ENCODE measurements at places on chromosomes 6 and 20.

- DNase-seq, result no peak
Observed at GRCh38 chr20:63032026-63032800, 25.4 kb upstream of the BHLHE23 start.

- no peak for DNase-seq
Observed at GRCh38 chr6:54255886-54256285, 52.4 kb upstream of the TINAG start.

GRCh38 chr6:354631-355280 is 36.8 kb upstream of the IRF4 start:
- DNase-seq, result no peak

GRCh38 chr6:157236040-157236725 is 87.1 kb downstream of the TMEM242 start:
- DNase-seq, result no peak

DNA sequence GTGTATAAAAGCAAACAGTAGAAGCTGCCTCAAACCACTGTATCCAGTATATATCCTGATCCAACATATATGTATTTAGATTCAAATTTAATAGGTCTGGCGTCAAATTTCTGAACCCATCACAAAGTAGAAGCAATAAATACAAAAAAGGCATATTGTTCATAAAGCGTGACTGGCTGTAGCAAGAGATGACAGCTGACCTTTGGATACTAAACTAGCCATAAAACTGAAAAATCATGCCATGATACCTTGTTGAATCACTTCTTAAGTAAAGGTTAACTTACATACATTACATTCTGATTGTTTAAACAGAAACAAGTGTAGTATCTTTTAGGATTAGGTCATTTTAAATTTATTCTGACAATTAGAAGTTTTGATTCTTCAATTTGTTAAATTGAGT is 372.0 kb upstream of the FLRT3 start:
- DNase-seq, result peak; percentile 49

GRCh38 chr20:825710-826421 is 7.6 kb upstream of the FAM110A start:
- DNase-seq, result no peak

GRCh38 chr6:111692327-111693164 is 86.9 kb upstream of the TRAF3IP2 start:
- DNase-seq, result no peak

- no peak for DNase-seq
Observed at GRCh38 chr20:41304424-41305079, 13.0 kb downstream of the ZHX3 start.

GRCh38 chr20:22180244-22180643 is 404.1 kb downstream of the FOXA2 start:
- DNase-seq, result peak; percentile 9

DNA sequence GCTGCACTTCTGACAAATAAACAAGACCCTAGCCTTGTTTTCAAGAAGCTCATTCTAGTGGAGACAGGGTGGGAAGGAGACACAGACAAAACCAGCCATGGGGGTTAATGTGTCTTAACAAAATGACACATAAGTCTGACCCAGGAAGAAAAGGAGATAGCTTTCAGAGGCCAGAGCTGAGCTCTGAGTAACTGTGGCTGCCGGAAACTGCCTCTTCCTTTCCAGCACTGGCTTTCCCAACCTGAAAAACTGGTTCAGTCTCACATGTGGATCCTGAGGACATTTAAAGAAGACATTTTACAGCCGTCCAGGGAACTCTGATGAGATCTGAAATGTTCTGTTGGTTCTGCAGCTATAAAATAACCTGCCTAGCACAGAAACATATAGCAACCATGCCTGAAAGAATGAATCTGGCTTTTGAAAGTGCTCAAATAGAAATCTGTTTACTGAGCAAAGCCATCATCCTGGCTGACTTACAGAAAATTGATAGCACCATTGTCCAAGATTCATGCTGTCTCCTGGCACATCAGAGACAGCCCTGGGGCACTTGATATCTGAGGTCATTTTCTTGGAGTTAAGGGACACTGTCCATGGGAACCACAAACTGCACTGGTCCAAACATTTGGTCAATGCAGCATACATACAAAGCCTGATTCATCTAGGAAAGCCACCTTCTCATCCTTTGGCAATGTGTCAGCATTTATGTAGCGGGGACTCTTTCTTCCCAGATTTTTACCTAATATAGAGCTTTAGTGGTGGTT is 83.2 kb upstream of the PAX1 start:
- DNase-seq, result no peak

- DNase-seq, result no peak
Observed at GRCh38 chr20:58192065-58192464, 36.4 kb downstream of the ANKRD60 start.

DNA sequence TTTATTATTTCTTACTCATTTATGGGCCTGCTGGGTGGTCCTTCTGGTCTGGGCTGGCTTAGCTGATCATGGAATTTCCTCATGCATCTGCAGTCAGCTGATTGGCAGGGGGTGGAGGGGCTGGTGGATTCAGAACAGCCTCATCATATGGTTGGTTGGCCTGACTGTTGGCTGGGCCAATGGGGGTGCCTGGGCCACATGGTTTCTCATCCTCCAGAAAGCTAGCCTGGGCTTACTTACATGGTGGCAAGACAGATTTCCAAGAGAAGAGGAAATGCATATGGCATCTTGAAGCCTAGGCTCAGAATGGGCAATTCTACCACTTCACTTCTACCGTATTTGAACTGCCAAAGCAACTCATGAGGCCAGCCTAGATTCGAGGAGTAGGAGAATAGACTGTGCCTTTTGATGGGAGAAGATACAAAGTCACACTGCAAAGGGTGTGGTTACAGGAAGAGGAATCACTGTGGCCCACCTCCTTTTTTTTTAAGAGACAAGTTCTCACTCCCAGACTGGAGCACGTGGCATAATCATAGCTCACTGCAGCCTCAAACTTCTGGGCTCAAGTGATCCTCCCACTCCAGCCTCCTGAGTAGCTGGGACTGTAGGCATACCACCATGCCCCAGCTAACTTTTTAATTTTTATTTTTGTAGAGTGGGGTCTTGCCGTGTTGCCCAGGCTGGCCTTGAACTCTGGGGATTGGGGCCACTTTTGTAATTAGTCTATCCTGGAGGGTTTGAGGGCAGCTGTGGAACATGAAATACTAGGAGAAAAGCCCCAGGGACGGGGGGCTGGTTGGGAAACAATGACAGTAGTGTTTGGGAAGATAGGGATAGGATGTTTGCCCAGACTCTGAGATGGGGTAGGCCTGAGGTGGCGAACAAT is 47.6 kb upstream of the RNF24 start:
- no peak for DNase-seq

GRCh38 chr20:23425129-23425528 is 3.8 kb upstream of the NAPB start:
- DNase-seq, result no peak

GRCh38 chr6:73073238-73073637 is 152.1 kb downstream of the KHDC1L start:
- DNase-seq, result no peak

DNA sequence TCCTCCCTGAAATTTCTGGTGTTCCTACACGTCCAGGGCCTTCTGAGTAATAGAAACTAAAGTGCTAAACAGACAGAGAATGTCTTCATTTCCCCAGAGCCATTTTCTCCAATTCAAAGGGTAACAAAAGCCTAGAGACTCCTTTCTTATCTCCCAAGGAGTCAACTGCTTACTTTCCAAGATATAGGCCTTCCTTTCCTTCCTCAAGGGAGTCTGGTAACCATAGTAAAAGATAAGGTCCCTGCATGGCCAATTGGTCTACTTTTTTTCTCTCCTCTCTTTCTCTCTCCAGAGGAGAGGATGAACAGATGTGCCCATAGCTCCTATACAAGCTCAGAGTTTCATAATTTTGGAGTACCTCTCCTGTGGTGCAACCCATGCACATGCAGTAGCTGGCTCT is 185.7 kb downstream of the ASCC3 start:
- no peak for DNase-seq

- DNase-seq, result peak; percentile 99
Observed at GRCh38 chr20:10171864-10172751, 46.5 kb upstream of the SNAP25 start.

DNA sequence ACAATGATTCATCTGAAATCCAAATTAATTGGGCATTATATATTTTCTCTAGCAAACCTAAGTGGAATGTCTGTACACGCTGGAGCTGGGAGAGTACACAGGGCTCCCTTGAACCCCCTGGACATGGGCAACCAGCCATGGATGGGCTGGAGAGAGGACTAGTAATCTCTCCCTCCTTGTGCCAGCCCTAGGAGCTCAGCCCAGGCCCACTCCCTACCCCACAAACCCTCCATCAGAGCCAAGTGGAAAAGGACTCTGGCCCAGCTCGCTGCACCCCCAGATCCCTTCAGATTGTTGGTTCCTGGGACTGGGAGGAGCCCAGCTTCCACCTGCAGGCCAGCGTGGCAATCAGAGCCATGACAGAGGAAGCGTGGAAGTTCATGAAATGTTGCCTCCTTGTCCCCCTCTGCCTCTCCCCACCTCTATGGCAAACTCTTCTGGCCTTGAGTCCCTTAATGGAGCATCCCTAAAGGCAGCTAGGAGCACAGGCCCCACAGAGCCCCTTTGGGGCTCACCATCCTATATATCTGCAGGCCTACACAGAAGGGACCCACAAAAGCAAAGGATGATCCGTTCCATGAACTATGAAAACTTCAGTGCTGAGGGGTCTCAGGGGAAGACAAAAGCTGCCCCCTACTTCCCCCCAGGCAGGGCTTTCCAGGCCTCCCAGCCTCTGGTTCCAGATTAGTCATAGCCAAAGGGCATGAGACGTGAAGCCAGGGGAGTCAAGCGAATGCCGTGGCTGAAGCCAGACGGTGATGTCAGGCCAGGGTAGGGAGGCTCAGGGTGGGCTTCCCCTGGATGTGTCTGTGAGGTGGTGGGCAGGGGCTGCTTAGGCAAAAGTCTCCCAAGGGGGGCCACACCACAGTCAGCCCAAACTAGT is 126.4 kb upstream of the MAFB start:
- DNase-seq, result no peak

- DNase-seq, result no peak
Observed at GRCh38 chr20:64240243-64241015, 15.1 kb upstream of the PCMTD2 start.

GRCh38 chr6:10655508-10656055 is 38.8 kb downstream of the C6orf52 start:
- DNase-seq, result no peak

GRCh38 chr20:50928469-50928868 is 2.8 kb downstream of the ADNP start:
- DNase-seq, result no peak

DNA sequence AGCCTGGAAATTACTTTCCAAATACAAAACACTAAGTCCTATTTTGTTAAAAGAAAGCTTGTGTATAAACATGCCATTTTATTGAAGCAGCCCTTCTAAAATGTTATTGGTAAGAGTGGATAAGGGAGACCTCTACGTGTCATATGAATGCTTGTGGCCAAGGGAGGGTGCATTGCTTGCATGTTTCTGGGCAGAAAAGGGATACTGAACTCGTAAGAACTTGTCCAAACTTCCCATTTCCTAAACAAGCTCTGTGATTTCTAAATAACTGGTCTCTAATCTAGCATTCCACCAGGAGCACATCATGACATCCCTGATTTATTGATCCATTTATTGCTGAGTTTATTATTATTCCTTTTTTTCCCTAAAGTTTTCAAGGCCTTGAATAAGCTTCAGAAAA is 474.1 kb downstream of the CD109 start:
- DNase-seq, result no peak

DNA sequence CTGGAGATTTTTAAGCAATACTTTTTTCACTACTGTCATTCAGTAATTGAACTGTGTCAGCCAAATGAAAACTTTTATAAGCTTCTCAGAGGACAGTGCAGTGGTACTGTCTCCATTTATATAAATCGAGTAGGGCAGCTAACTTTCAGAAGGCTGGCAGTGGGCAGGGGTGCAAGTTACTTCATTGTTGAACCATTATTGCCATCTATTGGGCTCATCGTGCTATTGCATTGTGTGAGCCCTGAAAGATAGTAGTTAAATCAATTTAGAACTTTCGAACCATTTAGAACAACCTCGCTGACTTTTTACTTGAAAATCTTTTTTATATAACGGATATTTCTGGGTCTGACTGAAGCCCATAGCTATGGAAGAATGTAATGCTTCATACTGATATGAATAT is 347.8 kb upstream of the PLCB4 start:
- peak; percentile 83 for DNase-seq

- DNase-seq, result no peak
Observed at GRCh38 chr6:53413326-53413725, 64.6 kb upstream of the ELOVL5 start.

DNA sequence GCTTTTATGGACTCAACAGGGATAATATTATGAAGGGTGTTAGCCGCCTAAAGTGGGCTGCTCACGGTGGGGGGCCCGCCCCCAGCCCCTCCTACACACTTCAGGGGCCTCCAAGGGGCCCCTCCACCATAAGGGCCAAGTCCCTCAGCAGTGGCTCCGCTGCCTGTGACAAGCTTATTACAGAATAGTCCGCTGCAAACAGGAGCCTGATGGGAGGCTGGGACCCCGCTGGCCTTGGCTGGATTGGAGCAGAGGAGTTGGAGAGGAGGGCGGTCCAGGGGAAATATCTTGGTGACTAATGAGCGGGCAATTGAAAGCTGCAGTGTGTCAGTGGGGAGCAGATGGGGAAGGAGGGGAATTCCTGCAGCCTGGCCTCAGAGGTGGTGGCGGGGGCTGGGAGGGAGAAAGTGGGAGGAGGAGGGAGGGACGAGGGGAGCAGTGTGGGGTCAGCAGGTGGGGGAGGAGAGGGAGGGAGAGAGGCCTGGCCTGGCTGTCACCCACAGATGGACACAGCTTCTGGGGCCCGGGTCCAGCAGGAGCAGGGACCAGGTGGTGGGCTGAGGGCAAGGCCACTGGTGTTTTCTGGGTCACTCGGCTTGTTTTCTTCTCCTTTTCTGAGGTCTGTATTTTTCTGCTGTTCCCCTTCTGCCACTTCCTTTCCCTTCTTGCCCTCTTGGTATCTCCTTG is 57.6 kb upstream of the FOXP4 start:
- peak; percentile 95 for DNase-seq

GRCh38 chr6:170106906-170107525 is 183.9 kb downstream of the DLL1 start:
- no peak for DNase-seq

DNA sequence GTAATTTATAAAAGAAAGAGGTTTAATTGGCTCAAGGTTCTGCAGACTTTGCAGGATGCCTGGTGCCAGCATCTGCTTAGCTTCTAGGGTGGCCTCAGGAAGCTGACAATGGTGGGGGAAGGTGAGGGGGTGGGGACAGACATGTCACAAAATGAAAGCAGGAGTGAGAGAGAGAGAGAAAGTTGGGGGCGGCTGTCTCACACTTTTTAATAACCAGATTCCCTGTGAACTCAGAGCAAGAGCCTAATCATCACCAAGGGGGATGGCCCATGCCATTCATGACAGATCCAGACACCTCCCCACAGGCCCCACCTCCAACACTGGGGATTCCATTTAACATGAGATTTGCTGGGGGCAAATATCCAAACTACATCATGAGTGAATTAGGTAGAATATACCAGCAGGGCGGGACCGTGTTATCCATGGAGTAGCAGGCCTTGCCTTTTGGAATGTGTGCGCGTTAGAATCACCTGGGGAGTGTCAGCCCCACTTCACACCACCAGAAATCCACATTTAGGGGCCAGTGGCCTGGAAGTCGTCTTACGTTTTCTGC is 258.8 kb downstream of the CDH4 start:
- no peak for DNase-seq

GRCh38 chr6:127022302-127022701 is 96.2 kb upstream of the RSPO3 start:
- DNase-seq, result peak; percentile 93

- peak; percentile 69 for DNase-seq
Observed at GRCh38 chr6:147078602-147079001, 125.6 kb upstream of the STXBP5 start.

- peak; percentile 55 for DNase-seq
Observed at GRCh38 chr6:16729183-16729691, 32.0 kb downstream of the ATXN1 start.

Data from NCI-H69 (cell line).